ENCODE measurements at places on chromosomes 7 and 10.

DNA sequence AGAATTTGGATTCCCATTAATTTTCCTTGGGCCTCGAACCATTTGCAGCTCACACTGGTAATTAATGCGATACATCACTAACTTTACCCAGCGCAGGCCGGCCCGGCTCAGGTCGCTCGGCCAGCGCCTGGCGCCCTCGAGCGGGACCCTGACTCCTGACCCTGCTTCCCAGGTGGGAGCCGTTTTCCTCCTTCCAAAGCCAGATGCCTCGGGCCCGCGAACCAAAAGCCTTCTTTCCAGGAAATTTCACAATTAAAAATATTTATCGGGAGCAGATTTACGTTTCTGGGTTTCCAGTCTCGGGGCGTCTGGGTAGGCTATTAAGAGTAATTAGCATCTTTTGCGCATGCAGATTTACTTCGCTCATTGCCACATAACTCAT is 12.2 kb downstream of the LBX1 start:
- DNase-seq: no peak

DNA sequence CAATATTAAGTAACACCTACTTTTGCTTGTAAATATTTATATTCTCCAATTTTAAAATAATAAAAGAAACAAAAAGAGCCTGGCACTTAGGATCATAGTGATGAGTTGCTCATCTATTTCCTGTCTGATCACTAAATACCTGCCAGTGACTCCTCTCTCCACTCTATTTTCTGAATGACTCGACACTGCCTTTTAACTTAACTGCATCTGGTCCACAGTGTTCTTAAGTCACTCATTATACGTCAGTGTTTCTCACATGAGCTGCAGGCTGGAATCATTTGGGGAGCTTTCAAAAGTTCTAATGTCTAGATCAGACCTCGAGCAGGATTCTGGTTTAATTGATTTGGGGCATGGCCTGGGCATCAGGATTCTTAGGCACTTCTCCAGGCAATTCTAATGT is 78.0 kb upstream of the AGBL3 start:
- DNase-seq: no peak

DNA sequence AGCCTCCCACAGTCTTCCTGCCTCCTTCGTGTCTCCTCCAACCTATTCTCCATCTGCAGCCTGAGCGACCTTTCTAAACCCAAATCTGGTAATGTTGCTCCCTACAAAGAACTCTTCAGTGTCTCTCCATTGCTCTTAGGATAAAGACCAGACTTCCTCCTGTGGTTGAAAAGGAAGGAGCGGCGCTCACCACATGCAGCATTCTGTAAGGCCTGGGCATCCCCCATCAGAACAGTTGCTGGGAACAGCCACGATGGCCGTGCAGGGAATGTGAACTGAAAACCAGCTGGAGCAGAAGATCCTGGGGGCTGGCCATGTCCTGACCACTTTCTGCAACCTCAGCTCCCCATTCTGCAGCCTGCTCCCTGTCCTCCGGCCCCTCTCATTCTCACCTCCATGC is 237.8 kb upstream of the ZMIZ1 start:
- DNase-seq: no peak

- no peak for DNase-seq
These were observed 247.7 kb downstream of the PRKG1 start for GRCh38 chr10:51321980-51322379.

DNA sequence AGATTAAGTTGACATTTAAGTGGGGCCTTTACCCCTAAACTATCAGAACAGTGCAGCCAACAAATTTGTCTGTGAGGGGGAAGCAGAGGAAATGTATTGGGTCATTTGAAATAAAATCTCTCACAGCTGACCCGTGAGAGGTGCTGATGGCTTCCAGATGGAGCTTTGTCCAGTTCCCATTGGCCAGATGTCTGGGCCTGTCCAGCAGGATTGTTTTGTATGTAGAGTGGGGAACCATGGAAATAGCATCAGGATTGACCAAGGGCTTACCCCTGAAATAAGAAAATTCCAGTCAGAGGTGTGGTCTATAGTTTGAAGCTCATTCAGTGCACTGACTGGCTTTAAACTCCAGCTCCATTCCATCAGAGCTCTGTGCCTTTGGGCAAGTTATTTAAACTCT is 50.6 kb downstream of the INHBA start:
- no peak for DNase-seq

- DNase-seq: no peak
These were observed 25.8 kb downstream of the NHLRC2 start for GRCh38 chr10:113880236-113880635.

DNA sequence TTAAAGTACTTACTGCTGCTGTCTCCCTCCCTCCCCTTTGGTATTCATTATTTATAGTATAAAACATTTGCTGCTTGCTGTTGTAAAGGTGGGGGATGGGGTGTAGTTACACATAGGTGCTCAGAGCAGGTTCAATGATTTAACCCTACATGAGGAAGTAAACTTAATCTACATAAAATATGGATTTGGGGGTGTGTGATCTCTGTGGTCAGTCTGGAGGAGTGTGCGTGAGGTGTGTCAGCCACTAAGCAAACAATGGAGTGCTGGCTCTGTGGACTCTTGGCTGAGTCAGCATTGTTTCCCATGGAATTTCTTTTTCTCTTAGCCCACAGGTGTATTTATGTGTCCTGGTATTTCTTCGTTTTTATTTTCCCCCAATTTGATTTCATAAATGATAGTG is 133.9 kb downstream of the AUTS2 start:
- DNase-seq: no peak

- no peak for DNase-seq
These were observed 86.6 kb downstream of the ADARB2 start for GRCh38 chr10:1650542-1651269.

GRCh38 chr7:23458044-23458443 is 12.2 kb downstream of the IGF2BP3 start:
- DNase-seq: no peak

- no peak for DNase-seq
These were observed 71.3 kb downstream of the SFMBT2 start for GRCh38 chr10:7339510-7339909.

DNA sequence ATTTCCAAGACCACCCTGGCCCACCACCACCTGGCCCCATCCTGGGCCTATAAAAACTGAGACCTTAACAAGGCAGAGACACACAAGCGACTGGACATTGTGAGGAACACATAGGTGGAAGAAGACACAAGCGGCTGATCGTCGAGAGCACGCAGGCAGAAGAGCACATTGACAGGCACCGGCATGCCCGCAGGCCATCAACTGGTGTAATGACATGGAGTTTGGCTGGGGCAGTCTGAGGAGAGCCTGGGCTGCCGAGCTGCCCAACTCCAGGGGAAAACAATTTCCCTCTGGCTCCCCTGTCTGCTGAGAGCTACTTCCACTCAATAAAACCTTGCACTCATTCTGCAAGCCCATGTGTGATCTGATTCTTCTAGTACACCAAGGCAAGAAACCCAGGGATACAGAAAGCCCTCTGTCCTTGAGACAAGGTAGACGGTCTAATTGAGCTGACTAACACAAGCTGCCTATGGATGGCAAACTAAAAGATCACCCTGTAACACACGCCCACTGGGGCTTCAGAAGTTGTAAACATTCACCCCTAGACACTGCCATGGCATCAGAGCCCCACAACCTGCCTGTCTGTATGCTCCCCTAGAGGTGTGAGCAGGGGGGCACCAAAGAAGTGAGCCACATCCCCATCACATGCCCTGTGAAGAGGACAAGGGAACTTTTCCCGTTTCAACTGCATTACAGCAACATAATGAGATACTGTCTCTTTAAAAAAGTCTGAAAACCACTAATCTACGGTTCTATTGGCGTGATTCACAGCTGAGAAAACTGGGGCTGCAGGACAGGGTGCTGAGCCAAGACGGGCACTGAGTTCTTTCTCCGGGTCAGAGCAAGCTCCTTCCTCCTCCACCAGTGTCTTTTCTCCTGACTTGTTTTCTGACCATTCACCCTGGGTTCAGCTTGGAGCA is 18.5 kb upstream of the TNS3 start:
- no peak for DNase-seq

- DNase-seq: no peak
These were observed 23.9 kb downstream of the CACNB2 start for GRCh38 chr10:18164093-18164492.

GRCh38 chr10:73931767-73932619 is 21.1 kb downstream of the PLAU start:
- DNase-seq: peak; percentile 50

- no peak for DNase-seq
These were observed 74.6 kb downstream of the ATRNL1 start for GRCh38 chr10:115167751-115168150.

DNA sequence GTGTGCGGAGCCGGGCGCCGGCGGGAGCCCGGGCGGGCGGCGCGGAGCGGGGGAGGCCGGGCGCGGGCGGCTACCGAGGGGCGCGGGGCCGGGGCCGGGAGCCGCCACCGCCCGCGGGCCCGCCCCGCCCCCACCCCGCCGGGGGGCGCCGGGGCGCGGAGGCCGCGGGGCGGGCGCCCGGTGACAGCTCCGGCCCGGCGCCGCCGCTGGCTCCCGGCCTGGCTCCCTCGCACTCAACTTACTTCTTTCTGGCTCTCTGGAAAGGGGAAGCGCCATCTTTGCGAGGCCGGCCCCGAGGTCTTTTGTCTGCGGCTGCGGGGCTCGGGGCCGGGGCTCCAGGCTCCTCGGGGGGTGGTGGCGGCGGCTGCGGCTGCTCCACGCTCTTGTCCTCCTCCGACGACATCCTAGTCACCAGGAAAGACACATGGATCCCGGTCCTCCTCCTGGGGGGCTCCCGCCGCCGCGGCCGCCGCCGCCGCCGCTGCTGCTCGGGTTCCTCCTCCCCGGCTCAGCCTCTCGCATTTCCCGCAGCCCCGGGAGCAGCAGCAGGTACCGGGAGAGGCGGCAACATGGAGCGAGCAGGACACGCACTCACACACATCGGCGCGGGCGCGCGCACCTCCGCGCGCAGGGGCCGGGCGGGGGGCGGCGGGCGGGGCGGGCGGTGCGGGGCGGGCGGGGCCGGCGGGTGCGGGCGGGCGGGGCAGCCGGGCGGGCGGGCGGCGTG is at the start of gene KMT2C:
Gene KMT2C (minus strand): TSS at position 620 of the 727 bp plus-strand sequence. CDS start 217 bp downstream, at position 403.
- DNase-seq: peak; percentile 51

- no peak for DNase-seq
These were observed 39.1 kb downstream of the TASOR2 start for GRCh38 chr10:5723692-5724091.

DNA sequence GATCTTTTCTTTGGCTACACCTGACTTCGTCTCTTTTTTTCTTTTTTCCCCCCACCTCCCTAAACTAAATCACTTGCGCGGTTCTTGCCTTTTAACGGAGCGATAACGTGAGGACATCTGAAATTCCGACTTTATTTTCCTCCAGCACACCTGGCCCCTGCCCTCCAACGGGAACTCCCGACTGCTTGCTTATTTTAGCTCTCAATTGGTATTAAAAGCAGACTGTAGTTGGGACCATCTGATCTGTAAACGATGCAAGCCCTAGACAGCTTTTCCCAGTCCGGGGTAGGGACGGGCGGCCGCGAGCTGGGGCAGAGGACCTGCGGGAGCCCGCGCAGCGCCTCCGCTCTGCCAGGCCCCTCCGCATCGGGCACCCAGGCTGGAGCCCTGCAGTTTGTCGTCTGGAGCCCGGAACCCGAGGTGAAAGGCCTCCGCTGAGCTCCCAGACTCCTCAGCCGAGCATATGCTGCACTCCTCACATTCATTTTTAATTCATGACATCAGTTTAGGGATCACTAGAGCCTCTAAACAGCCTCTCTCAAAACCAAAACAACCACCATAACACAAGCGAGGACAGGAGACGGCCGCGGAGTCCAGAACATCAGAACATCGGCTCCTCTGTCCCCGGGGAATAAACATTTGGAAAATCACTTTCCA is 10.0 kb upstream of the EMX2 start:
- DNase-seq: no peak
